Astrocyte of the spinal cord (primary cell): ENCODE measurements at places on chromosomes 5 and 9.
A peak's percentile ranks its signal among the peaks of the same experiment; 100 is the strongest.

DNA sequence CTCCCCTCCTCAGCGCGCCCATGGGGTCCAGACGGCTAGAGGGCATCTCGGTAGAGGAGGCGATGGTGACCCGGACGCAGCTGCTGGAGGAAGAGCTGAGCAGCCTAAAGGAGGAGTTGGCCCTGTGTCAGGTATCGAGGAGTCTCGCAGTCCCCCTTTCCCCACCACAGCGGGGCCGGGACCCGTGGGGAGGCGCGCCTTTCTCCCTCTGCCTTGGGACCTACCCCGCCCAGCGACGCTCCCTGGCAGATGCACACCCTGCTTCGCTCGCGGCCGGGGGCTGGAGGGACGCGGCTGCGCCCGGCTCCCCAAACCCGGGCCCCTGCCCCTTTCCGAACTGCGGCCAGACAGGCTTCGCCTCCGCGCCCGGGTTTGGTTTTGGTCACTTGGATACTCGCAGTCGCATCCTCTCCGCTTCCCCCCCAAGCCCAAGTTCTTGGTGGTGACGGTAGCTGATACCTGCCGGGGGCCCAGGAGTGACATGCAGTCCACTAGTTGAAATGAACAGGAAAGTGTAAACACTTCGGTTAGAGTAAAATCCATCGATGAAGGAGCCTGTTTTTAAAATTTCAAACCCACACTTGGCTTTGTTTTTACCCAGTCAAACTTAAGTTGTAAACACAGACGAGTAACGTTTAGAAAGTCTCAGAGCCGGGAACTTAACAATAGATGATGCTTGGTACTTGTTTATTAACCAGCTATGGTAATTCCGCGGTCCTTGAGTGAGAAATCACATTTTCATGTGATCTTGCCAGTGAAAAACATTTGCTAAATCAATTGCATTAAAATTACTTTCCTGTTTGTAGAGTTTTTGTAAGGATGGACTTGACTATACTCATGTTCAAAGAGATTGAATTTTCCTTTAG is 688 bp downstream of the CNTLN start:
- DNase-seq = peak; percentile 45

DNA sequence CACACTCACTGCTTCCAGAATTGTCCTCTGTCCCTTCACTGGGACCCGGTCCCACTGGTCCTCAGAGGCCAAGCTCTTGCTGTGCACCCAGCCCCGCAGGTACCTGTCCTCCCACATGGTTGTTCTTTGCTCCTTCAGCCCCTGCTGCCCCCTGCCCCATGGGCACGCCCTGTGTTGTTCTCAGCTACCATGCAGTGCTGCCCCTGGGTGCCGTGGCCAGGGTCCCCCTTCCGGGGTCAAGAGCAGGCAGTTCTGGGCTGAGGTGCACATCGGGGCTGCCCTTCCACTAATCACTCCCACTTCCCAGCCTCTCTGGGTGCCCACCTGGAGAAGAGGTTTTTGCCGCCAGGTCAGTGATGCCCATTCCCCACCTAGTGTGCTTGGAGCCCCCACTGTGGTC is 31.9 kb upstream of the SUSD3 start:
- DNase-seq = no peak

GRCh38 chr5:51832934-51833470 is 449.8 kb downstream of the ISL1 start:
- no peak for DNase-seq

DNA sequence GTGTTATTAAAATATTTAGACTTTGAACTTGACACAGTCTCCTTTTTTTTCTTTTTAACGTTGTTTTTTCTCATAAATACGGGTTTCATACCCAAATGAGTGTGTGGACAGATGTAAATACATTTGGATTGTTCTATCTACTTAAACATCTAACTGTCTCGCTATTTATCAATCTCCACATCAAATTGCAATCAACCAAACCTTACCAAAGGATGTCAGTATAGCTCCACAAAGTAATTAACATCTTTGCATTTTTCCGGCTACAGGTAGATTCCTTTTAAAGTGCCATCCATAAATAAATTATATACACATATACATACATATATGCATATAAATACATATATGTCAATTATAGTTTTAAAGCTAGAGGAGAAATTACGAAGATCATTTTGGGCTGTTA is 705 bp upstream of the CDH10 start:
- DNase-seq = no peak

DNA sequence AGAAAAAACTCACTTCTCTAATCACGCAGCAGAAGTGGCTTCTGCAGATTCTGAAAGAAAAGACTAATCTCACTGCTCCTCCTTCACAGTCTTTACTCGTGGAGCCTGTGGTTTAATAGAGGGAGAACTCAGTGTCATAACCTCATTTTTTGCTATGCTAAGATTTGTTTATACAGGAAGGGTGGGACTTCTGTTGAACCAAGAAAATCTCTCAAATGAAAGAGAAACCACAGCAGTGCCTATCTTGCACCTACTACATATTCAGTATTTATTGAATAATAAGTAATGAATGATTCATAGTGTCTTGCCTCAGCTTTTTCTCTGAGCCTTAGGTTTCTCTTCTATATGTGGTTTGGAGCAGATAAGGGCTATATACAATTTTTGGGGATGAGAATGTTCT is 136.1 kb upstream of the DMAC1 start:
- DNase-seq = peak; percentile 5

DNA sequence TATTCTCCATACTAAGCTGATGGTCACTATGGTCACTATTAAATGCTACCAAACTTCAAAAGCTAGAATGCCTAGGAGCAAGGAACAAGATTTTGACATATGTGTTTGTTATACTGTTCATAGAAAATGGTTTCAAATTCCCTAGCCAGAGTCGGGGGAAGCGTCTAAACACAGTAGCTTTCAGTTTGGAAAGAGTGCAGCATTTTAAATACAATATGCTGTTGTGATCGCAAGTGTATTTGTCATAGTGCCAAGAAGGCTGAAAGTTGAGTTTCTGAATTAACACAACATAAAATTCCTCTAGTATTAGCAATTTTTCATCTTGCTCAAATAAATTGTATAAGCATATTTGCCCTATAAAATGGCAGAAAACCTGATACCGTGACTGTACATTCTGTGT is 280.4 kb downstream of the ZNF608 start:
- no peak for DNase-seq
